IPS-NIHi11 (cell line): ENCODE measurements at places on chromosomes 6 and 20.

GRCh38 chr20:18164356-18164755 is 26.7 kb downstream of the KAT14 start:
- DNase-seq: no peak

- no peak for DNase-seq
Observed at GRCh38 chr20:24098886-24099285, 110.3 kb upstream of the GGTLC1 start.

DNA sequence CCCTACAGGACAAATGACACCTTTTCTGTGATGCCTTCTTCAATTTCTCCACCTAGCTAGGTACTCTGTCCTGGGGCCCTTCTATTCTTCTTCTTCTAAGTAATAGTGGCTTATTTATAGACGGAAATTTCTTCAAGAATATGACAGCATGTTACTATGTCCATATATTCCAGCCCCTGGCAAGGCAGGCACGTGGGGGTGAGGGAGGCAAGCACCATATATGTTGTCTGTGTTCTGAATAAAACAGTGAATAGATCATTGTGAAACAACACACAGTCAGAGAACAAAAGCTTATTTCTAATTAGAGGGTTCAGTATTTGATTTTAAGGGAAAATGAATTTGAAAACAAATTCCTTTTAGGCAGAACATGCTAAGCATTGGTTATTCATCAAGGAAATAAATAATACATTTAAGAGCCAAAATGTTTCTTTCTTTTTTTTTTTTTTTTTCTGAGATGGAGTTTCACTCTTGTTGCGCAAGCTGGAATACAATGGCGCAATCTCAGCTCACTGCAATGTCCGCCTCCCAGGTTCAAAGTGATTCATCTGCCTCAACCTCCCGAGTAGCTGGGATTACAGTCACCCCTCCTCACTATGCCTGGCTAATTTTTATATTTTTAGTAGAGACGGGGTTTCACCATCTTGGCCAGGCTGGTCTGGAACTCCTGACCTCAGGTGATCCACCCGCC is 6.2 kb downstream of the HEBP2 start:
- no peak for DNase-seq

GRCh38 chr6:70221715-70222438 is 81.0 kb downstream of the COL9A1 start:
- DNase-seq: no peak

- no peak for DNase-seq
Observed at GRCh38 chr6:149457316-149457884, 27.4 kb downstream of the ZC3H12D start.

GRCh38 chr20:56776345-56776744 is 147.2 kb downstream of the TFAP2C start:
- peak; percentile 37 for DNase-seq

DNA sequence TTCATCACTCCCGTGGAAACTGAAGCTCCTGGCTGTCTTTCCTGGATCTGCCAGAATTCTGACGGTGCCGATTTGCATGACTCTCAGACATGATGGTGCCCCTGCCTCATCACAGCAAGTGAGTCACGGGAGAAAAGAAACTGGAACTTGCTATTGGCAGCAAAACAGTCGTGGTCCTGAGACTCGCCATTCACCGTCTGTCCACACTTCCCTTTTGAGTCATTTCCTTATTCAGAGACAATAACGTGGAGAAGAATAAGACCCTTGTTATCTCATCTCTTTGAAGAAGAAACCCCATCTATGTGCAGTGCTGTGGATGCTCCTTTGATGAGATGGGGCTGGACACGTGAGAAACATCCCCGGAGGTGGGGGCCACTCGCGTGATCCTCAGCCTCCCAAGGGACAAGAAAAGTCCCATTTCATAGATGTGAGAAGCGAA is 4.2 kb downstream of the GPR31 start:
- DNase-seq: no peak

- no peak for DNase-seq
Observed at GRCh38 chr6:44291841-44292240, 21.3 kb downstream of the AARS2 start.

- peak; percentile 10 for DNase-seq
Observed at GRCh38 chr6:170174124-170174770, 116.6 kb downstream of the DLL1 start.

- DNase-seq: no peak
Observed at GRCh38 chr6:124433387-124434160, 528.7 kb upstream of the RNF217 start.
